Activated T-helper 1 cell treated with anti-CD3 and anti-CD28 coated beads, Interleukin-12 subunit alpha, Interleukin-12 subunit beta, Interleukin-2, Interleukin-4 antibody, amounts not matched to agents 30 ng/mL and 10 ng/mL and 1 ng/mL, durations not matched to agents 14 hours and 24 hours and 36 hours (primary cell): ENCODE measurements at places on chromosomes 3 and 15.

DNA sequence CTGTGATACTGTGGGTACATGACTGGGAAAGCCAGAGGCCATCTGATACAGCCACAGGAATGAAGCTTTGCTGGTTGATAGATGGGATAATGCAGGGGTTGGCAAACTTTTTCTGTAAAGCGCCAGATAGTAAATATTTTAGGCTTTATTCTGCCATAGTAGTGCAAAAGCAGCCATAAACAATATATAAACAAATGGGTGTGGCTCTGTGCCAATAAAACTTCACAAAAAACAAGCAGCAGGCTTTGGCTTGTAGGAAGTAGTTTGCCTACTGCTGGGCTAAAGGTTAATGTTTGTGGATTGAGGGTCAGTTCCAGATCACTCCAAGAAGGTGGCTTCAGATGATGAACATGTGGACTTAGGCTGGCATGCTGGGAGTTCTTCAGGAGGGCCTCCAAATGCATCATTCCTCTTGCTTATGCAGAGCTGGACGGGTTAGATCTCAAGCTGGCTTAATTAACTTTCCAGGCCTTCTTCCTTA is 305.7 kb downstream of the RPLP1 start:
- no peak for DNase-seq

DNA sequence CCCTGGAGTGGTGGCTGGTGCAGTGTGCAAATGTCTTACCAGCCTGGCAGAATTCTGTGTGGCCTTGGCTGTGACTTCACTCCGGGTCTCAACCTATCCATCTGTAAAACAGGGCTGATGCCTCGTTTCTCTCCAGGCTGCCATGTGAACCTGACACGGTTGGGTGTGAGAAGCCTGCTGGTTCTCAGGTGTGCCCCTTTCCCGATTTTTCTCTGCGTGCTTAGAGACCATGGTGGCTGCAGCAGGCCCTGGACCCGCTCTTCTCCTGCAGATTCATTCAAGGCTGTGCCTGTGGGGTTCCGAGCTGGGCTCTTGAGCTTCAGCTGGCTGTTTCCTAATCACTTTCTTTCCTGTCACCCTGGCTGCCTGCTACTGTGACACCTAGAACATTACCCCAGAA is 38.9 kb downstream of the EEFSEC start:
- no peak for DNase-seq

GRCh38 chr3:180414157-180414556 is 187.8 kb upstream of the TTC14 start:
- DNase-seq: no peak

GRCh38 chr15:37100966-37101215 is 542 bp upstream of the MEIS2 start:
- no peak for DNase-seq

- DNase-seq: no peak
Observed at GRCh38 chr3:124075753-124076152, 83.8 kb upstream of the ROPN1 start.

GRCh38 chr15:52124270-52124880 is 11.8 kb upstream of the BCL2L10 start:
- no peak for DNase-seq

- no peak for DNase-seq
Observed at GRCh38 chr3:155646669-155647068, 98.2 kb downstream of the PLCH1 start.

DNA sequence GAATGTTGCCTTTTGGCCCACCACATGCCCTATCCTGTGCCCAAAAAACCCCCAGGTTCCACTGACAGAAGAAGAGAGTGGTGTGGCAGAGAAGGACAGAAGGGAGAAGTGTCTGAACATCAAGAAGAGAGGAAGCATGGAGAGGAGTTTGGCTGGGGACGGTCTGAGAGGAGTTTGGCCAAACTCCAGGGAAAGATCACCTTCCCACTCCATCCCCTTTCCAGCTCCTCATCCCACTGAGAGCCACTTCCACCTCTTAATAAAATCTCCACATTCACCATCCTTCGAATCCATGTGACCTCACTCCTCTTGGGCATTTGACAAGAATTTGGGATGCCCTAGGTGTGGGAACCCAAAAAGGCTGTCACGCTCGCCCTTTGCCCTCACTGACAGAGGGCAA is 311.6 kb upstream of the GRM7 start:
- no peak for DNase-seq

DNA sequence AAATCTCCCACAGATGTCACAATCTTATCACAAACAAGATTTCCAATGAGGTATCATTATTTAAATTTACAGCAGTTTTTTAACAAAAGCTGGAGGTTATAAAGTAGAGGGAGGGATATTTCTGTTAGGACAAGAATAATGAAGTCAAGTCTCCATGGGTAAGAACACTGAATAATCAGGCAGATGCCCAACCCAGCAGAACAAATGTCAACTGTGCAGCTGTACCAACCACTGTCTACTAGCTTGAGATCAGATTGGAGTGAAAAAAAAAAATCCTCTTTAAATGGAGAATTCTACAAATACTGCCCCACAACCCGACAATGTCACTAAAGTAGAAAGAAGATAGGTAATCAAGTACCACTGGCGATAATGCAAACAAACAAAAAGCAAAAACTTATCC is 30.3 kb downstream of the DHX36 start:
- DNase-seq: no peak

DNA sequence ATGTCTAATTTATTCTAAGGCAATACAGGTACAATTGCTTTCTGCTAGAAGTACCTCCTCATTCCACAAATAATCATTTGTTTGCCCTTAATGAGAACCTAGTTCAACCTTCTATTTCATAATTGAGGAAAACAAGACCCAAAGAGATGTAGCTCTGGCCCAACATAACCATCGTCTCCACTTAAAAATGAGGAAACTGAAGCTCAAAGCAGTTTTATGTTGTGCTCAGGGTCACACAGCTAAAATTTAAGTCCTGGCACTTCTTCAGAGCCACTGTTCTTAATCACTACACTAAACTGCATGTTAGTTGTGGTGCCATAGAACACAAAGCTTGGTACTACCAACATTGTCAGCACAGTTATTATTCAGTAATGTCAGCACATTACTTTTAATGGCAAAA is 108.0 kb downstream of the SERPINI1 start:
- DNase-seq: no peak
